ENCODE measurements at places on chromosomes 13 and 19.

GRCh38 chr13:106449096-106449495 is 86.4 kb downstream of the EFNB2 start:
- no peak for DNase-seq

- DNase-seq, result no peak
Observed at GRCh38 chr19:53365899-53366493, 491 bp downstream of the ZNF525 start.

- DNase-seq, result no peak
Observed at GRCh38 chr19:39156326-39157230, 31.0 kb downstream of the PAK4 start.

DNA sequence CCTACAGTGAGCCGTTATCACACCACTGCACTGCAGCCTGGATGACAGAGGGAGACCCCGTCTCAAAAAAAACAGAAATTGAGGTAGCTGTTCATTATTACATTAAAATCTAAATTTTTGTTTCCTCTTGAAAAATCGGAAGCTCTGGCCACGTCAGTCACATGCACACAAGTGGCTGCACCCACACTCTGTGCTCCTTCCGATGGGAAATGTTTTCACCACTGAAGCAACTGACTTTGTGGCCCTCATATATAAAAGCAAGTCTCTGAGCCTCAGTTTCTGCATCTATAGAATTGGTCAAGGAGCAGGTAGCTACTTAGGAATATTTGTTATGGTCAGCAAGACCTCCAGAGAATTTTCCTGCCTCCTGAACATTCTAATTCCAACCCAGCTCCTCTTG is 4.5 kb downstream of the LRRC25 start:
- DNase-seq, result no peak

DNA sequence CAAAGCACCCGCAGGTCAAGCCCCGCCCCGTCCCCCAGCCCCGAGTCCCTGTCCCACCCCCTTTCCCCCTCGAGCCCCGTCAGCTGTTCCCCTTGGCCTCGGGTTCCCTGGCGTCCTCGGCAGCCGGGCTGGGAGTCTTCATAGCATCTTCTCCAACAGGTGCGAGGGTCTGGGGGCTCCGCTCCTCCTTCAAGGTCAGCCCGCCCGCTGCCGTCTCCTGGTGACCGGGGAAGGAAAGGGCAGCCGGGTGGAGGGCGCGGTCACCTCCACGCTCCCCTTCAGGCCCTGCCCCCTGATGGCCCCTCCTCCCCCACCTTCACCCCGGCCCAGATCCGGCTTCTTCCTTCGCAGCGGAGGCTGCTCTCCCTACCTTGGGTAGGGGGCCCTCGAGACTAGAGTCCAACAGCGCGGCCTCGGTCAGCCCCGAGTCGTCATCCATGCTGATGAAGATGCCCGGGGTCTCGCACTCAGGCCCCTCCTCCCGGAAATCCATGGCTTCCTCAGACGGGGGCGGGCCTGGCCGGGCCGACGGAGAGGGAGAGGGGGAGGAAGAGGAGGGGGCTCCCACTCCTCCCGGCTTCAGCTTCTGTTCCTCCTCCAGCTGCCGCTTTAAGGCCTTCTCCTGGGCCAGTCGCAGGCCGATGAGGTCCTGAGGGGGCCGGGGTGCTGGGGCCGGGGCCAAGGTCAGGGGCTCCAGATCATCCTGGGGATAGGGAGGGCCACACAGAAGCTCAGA is 541 bp upstream of the RSPH6A start:
- DNase-seq, result no peak

GRCh38 chr19:48925240-48925843 is 8.2 kb upstream of the DHDH start:
- DNase-seq, result no peak

DNA sequence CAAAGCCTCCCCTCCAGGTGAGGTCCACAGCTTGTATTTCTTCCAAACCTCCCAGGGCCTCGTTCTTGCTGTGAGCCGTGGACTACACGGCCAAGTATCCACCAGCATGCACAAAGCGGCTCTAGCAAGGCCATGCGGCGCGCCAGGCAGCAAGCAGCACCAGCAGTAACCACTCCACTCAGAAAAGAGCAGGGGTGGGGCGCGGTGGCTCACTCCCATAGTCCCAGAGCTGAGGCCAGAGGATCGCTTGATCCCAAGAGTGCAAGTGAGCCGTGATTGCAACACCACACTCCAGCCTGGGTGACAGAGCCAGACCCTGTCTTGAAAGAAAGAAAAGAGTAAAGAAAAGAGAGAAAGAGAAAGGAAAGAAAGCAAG is 4.7 kb downstream of the CCDC8 start:
- no peak for DNase-seq

DNA sequence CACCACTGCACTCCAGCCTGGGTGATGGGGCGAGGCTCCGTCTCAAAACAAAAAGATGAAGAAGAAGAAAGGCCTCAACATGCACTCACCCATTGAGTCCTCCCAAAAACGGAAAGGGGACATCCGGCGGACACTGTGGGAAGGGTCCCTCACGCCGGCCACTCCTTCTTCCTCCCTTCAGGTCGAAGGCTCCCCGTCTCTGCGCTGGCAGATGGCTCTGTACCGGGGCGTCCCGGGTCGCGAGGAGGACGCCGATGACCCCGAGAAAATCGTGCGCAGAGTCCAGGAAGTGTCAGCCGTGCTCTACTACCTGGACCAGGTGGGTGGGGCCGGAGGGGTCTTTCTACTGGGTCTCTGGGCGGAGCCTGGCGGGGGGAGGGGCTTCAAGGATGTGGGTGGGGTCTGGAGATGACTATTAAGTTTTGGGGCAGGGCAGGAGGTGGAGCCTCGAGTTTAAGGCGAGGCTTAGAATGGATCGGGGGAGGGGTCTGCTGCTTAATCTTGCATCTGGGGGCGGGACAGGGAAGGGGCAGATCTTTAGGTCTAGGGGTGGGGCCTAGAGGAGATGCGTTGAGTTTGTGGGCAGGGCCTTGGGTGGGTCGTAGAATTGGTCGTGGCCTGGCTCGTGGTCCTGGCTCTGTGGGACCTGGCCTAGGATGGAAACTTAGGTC is 90.2 kb downstream of the MAP4K1 start:
- no peak for DNase-seq

DNA sequence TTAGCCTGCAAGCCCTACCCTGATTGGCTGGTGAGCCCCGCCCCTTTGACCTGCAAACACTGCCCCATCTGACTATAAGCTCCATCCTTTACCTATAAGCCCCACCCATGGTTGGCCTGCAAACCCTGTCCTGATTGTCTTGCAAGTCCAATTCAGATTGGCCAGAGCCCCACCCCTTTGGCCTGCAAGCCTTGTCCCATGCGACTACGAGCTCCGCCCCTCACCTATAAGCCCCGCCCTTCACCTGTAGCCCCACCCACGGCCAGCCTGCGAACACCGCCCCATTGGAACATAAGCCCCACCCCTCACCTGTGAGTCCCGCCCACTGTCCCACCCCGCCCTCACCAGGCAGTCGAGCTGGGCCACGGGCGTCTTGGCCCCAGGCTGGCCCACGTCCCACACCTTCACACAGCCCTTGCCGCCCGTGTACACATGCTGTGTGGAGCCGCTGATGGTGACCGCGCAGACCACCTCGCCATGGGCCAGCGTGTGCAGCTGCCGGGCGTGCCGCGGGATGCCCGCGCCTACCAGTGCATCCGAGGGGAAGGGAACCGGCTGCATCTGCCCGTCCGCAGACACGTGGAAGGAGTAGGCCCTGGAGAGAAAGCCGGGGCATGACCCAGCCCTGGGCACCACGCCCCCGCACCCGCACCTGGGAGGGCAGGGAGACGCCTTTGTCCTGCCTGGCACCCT is 22.9 kb downstream of the TLE2 start:
- DNase-seq, result no peak

DNA sequence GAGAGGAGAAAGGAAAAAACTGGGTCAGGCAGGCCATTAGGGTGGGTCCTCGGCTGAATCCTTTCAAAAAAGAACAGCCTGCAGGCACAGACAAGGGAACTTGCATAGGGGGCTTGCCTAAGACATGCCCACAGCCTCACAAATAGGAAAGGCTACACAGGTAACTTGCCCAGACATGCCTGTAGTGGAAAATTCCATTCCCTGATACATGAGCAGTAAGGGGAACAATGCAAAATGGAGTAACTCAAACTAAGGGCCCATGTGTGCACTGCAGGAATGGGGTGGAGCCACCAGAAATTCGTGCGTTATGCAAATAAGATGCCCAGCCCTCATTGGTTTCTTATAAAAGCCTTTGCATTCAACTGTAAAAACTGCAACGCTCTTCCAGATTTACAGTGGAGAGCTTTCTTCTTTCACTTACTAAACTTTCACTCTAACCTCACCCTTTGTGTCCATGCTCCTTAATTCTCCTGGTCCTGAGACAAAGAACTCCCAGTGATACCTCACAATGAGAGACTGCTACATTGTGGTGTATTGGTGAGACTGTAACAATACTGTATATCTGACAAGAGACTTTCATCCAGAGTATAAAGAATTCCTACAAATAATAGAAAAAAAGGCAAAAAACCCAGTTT is 59.5 kb upstream of the SLITRK1 start:
- no peak for DNase-seq

DNA sequence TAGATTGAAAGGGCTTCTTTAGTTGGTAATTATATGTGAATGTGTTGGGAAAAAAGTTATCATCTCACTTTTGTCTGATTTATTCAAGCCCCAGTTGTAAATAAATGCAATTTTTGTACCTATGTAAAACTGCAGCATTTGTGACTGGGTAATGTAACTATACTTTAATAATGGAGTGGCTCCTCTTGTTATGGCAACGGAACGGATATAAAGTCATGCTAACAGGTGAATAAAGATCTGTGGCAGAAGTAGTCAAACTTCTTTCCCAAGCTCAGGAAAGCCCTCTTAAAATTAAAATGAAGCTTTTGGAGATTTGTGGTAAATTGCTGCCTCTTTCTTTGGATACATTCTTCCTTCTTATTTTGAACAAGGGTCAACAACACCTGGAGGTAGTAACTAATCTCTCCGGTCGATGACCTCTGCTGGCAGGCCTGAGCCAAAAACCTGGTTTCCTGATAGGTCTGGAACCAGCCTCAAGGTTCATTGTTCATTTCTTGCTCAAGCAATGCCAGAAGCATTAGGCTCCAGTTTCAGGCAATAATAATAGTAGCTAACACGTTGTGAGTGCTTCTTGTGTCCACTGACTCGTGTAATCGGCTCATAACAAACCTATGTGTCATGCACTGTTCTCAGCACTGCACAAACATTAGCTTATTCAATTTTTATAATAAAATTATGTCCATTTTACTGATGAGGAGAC is 313.4 kb upstream of the DACH1 start:
- no peak for DNase-seq

DNA sequence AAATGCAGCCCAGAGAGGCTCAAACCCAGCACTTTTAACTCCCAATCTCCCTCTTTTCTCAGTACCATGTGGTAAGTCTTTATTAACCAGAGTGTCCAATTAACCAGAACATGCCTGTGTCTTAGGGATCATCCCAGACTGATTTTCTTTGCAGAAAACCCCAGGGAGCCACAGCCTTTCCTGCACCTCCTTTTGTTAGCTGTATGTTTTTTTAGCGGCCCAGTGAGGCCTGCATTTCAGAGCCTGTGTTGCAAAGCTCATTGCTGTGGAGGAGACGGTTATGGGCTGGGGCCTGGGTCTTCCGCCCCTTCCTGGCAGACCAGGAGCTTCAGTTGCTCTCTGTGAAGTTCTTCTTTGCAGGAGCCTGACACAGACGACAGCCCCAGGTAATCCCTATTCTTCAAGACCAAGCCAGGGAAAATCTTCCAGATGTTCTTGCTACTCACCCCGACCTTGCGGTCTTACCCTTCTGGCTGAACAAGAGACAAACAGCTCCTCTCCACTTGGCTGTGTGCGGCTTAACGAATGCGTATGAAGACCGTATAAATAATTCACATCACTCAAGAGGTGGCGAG is 70.7 kb upstream of the TSHZ3 start:
- no peak for DNase-seq

DNA sequence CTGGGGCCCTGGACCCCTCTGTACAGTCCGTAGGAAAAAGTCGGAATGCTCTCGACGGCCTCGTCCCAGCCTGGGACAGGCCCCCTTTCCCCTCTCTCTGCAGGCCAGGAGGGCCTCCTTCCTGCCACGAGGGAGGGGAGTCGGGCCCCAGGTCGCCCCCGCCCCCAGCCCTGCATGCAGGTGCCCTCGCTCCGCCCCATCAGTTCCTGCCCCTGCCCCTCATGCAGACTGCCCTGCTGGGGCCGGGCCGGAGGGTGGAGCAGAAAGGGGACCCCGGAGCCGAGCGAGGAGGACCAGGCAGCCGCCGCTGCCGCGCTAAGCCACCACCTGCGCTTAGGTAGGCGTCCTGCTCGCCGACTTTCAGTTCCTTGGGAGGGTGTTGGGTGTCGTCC is 7.3 kb downstream of the LYL1 start:
- no peak for DNase-seq

DNA sequence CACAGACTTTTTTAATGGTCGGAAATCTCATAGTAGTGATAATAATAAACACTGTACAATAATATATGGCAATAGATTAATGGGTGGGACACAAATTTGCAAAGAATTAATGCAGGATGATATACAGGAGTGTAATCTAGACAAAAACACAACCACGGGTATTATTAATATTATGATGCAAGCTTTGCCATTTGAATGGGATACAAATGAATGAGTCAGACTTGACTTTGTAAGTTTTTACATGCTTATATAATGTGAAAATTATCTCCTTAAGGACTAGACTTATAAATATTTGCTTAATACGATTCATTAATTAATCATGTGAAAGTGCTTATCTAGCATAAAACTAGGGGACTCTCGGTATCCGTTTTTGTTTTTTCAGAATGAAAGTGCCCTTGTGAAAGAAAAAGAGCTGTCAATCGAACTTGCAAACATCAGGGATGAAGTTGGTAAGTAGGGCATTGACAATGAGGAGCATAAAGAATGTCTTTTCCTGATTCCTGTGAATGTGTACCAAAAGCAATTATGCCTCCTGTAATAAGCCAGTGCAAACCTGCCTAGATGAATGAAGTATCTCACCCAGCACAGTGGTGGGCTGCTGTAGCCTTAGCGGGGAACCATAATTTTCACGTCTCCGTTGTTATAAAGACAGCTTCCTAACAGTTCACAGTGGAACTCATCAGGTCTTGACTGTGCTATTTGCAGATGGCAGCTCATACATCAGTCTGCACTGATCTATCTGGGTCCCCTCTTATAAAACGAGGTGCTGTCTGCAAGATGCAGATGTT is 155.7 kb downstream of the SLC7A1 start:
- DNase-seq, result no peak

- no peak for DNase-seq
Observed at GRCh38 chr19:15072930-15073647, 8.9 kb upstream of the OR1I1 start.

- no peak for DNase-seq
Observed at GRCh38 chr19:42201489-42202289, 15.8 kb downstream of the DEDD2 start.

GRCh38 chr19:3512562-3513228 is 6.6 kb downstream of the FZR1 start:
- no peak for DNase-seq

- DNase-seq, result no peak
Observed at GRCh38 chr19:3745363-3746045, 16.0 kb downstream of the APBA3 start.

DNA sequence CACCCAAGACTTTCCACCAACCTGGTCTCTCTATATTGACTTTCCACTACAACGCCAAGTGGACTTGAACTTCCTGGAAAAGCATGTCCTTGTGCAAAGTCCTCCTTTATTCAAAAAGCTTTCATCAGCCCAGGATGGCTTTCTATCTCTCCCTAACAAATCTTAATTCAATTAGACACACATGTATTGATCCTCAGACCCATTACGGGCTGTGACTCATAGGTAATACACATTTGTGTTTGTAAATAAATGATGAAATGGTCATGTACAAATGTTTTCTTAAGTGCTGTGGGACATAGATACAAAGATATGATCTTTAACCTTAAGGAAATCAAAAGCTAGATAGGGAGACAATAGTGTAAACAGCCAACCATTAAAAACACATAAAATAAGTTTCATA is 1189.7 kb downstream of the EFNB2 start:
- DNase-seq, result no peak
